ENCODE measurements at places on chromosomes 2 and 18. TPM values are rescaled to one million over a fixed set of nuclear protein-coding genes. Genes with fewer than 3 reads are reported as not detected.

DNA sequence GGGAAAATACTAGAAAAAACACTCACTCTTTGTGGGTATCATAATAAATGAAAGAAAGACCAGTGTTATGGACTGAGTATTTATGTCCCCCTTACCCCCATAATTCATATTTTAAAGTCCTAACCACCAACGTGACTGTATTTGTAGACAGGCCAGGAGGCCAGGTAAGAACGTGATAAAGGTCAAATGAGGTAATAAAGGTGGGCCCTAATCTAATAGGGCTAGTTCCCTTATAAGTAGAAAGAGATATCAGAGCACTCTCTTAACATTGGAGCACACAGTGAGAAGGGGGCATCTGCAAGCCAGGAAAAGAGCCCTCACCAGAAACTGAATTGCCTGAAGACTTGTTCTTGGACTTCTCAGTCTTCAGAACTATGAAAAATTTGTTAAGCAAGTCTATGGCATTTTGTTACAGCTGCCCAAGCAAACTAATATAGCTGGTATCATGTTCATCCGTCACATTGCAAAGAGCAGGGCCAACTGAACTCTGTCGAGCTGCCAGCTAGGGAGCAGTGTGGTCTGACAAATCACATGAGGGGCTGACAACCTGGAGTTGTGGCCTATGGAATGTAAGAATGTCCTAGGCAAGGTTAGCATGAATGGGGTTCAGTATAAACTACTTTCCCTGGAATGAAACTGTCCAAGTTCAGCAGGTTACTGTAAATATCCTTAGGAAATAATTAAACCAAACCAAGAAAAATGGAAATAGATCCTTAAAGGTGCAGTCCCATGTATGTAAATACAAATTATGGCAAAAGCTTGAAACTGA is 280.9 kb downstream of the ZNF385B start:
- no peaks in the 10 kb centered on the region for H3K36me3 ChIP-seq
- no peaks in the 10 kb centered on the region for H3K4me1 ChIP-seq
- no peak overlapping the region for H3K4me3 ChIP-seq
- DNase-seq, result no peak
- H3K27ac ChIP-seq, result no peak overlapping the region

The DES gene
- 13,684 TPM for total RNA-seq

DNA sequence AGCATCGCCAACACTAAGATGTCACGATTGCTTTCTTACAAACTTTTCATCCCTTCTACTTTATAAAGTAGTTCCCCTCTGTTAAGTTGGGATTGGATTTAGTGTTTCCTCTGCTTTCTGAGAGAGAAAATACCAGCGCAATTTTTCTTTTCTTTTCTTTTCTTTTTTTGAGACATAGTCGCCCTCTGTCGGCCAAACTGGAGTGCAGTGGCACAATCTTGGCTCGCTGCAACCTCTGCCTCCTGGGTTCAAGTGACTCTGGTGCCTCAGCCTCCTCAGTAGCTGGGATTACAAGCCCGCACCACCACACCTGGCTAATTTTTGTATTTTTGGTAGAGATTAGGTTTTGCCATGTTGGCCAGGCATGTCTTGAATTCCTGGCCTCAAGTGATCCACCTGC is 9.0 kb downstream of the RELCH start:
- H3K27me3 ChIP-seq, result no peaks in the 10 kb centered on the region
- peaks cover 17% of the 10 kb centered on the region for H3K4me1 ChIP-seq
- no peak overlapping the region for H3K27ac ChIP-seq
- H3K4me3 ChIP-seq, result no peak overlapping the region

The DSG1 gene
- total RNA-seq, result not detected

Measured in sigmoid colon (tissue), 7 donors.